ENCODE measurements at places on chromosomes 16 and 17.

GRCh38 chr17:57121308-57122042, 36.4 kb downstream of the AKAP1 start:
- ATAC-seq, result no peak

DNA sequence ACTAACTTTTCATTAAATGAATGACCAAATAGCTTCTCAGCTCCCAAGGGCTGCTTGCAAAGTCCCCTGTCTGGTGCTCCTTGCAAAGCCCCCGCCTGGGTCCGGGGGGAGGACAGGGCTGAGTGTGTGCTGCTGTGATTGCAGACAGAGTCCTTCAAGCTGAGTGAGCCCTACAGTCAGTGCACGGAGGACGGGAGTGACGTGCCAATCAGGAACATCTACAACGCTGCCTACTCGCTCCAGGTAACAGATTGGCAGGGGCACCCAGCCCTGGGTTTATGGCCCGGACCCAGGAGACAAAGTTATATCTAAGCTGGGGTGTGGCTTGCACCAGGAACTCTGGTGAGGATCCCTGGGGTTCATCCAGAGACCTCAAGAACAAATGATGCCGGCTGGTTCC, 27.1 kb downstream of the SCNN1G start:
- no peak for ATAC-seq

DNA sequence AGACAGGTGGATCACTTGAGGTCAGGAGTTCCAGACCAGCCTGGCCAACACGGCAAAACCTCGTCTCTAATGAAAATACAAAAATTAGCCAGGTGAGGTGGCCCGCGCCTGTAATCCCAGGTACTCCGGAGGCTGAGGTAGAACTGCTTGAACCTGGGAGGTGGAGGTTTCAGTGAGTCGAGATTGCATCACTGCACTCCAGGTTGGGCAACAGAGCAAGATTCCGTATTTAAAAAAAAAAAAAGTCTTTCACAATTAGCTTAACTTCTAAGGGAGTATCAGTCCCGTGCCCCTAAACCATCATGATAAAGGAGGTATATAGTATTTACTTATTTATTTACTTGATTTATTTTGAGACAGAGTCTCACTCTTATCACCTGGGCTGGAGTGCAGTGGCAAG, 3.4 kb upstream of the MEFV start:
- ATAC-seq, result no peak

GRCh38 chr16:84841787-84842300, 22.1 kb downstream of the CRISPLD2 start:
- ATAC-seq, result no peak

DNA sequence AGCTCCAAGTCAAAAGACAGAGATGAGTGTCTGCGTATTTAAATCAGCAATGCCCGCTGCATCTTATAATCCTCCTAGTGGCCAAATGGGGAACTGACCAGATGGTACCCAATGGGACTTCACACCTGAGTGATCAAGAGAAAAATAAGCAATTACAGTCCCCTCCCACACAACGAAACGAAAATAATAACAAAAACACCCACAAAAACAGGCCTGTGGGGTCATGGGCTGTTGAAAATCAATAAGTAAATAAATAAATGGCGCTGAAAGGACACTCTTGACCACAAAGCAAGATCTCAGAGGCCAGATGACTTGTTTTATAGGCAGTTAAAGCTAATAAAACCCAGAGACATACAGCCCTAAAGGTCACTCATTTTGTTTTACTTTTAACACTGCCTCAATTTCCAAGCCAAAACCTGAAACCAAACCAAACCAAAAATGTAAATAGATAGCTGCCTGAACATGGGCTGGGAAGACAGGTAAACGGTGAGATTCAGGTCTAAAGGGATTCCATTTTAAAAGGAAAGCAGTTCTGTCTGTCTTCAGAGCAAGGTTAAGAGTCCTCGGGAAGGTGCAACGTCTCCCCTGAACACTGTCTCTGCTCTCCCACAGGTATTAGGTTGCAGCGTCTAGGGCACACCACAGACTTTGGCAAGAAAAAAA, 1.3 kb downstream of the ZNF821 start:
- ATAC-seq, result no peak

DNA sequence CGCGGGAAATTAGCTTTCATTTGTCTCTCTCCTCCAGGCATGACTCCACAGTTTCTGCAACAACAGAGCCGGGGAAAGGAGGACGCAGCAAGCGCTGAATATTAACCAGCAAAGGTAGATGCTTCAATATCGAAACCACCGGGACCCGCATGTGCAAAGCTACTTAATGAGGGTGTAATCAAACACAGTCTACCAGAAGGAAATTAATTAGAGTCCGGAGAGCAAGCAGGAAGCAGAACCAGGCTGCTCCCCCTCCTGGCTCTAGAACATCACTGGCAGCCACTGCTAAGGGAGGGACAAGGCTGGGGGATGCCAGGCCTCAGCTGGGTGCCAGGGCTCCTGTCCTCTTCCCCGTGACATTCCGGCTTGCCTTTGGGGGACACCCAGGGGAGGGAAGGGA, 21.7 kb downstream of the LRRC75A start:
- ATAC-seq, result no peak

DNA sequence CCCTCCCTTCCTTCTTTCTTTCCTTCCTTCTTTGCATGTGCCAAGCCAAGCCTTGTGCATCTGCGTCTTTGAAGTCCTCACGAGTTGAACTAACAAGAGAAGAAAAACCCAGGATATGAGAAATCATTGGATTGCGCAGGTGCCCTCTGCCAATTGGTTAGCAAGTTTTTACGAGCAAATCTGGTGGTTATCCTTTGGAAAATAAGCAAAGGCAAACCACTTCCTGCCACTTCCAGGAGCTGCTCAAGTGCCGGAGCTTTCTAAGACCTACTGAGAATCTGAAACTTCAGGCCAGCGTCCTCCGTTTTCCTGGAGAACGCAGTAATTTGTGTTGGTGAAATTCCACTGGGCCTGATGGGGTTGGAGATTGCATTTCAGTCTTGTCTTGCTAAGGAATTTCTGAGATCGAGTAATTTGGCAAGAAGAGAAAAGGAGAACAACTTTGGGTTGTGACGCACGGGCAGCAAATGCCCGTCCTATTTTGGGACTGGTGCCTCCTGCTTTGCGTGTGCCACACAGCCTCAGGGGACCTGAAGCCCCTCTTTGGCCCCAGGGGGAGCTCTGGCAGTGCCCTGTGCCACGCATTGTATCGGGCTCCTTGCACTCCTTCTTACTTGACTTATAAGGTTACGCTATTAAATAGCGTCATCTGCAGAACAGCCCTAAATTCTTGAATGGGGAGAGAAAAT, 56.4 kb downstream of the CMIP start:
- ATAC-seq, result peak; percentile 46
